ENCODE measurements at places on chromosomes 16 and 17. TPM values are rescaled to one million over a fixed set of nuclear protein-coding genes. Genes with fewer than 3 reads are reported as not detected.
A peak's percentile ranks its signal among the peaks of the same experiment; 100 is the strongest.

Gene SGCA
- total RNA-seq: not detected

Gene XYLT1
- 1.3 TPM for total RNA-seq

Gene KRTAP2-3
- not detected for total RNA-seq

Gene FSCN2
- 0.42 TPM for total RNA-seq

Gene STRADA
- 26.5 TPM for total RNA-seq

Gene EPOP
- 0.65 TPM for total RNA-seq

Gene CNP
- total RNA-seq: 63.1 TPM

Gene DLX4
- not detected for total RNA-seq

Gene TRPV3
- not detected for total RNA-seq

Gene ST6GALNAC1
- not detected for total RNA-seq

Gene NSRP1
- 10.6 TPM for total RNA-seq

Gene HSD3B7
- total RNA-seq: 21.0 TPM

Gene PLA2G10
- total RNA-seq: not detected

Gene HCRT
- not detected for total RNA-seq

Gene MCRIP2
- 11.2 TPM for total RNA-seq

Gene CCL11
- not detected for total RNA-seq

Gene GUCY2D
- not detected for total RNA-seq

Gene IRX5
- 0.51 TPM for total RNA-seq

Gene DNAAF8
- 0.70 TPM for total RNA-seq

- no peak for DNase-seq
Observed at GRCh38 chr17:47850373-47850691, 631 bp downstream of the SP6 start.

GRCh38 chr17:29571883-29572681 lies 3.6 kb downstream of the TP53I13 start:
- DNase-seq: no peak

GRCh38 chr17:36066365-36066985 lies 2.4 kb downstream of the CCL18 start:
- no peak for DNase-seq

DNA sequence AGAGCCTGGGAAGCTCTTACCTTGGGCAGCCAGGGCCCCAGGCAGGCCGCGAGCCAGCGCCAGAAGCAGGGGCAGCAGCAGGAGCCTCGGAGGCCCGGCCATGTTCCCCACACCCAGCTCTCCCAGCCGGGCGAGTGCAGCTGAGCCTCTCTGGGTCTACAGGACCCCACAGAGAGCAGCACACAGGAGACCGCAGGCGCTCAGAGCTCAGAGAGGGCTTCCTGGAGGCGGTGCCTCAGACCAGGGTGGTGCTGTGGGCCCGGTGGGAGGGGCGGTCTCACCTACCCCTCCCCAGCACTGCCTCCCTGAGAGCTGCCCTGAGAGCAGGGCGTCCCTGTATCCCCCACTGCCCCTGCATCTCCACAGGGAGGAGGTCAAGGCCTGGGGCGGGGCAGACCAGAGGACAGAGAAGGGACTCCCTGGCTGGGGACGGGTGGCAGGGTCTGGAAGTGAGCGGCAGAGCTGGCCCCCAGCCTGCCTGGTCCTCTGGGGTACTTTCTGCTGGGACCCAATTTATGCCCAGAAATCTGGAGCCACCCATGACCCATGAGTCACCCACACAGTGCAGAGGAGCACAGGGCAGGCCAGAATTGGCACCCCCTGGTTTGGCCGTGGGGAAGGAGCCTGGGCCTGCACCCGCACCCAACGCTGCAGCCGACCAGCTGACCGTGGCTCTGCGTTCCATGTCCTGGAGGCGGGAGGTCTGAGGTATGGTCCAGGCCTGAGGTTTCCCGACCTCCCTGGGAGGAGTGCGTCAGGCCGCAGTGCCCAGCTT lies at the start of gene CD7:
Gene CD7 (minus strand): TSS at position 215 of the 775 bp plus-strand sequence. CDS start 113 bp downstream, at position 102.
- no peak for DNase-seq

- DNase-seq: no peak
Observed at GRCh38 chr16:83711069-83711468, 96.7 kb upstream of the HSBP1 start.

DNA sequence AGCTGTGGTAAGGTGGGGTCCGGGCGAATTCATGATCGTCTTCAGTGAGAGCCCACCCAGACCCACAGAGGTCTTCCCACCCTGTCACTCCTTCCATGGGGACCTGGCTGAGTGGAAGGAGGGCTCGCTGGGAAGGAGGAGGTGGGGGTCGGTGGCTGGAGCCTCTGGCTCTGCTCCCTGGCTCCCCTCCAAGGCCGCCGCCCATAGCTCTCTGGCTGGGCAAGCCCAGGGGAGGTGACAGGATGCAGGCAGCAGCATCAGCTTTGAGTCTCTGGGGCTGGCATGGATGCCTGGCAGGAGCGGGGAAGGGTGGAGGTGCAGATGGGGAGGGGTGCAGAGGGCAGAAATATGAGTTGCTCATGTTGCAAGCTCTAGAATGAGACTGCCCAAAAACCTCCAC lies 147.0 kb downstream of the ENGASE start:
- no peak for DNase-seq

GRCh38 chr17:30219833-30220232 lies 15.7 kb downstream of the SLC6A4 start:
- DNase-seq: no peak

DNA sequence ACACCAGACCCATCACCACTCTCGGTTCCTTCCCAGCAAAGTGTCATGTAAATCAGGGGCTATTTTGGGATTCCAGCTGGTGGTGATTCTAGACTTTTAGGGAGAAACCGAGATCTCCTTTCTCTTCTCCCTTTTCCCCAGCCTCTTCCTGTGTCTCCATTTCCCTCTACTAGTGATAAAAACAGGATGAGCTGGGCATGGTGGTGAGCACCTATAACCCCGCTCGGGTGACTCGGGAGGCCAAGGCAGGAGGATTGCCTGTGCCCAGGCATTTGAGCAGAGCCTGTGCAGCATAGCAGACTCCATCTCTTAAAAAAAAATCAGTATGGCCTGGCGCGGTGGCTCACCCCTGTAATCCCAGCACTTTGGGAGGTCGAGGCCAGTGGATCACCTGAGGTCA lies 6.1 kb downstream of the TBX21 start:
- DNase-seq: no peak

- no peak for DNase-seq
Observed at GRCh38 chr17:12979826-12980500, 37.9 kb downstream of the ELAC2 start.

- no peak for DNase-seq
Observed at GRCh38 chr16:58212824-58213655, 15.1 kb upstream of the CSNK2A2 start.

DNA sequence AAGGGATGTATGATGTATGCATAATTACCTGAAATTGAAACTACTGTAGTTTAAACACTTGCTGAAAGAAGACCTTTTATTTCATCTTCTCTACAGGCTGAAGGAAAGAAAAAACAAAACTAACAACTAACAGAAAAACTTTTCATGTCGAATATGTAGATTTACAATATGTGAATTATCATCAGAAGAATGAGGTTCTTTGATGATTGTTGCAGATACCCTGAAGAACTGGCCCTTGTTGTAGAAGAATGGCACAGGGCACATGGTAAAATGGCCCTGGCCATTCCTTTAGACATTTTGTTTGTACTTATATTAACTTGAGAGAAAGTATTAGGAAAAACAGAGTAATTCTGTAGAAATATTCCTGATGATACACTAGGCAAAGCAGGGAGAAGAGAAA lies 443.8 kb downstream of the MAF start:
- DNase-seq: no peak

DNA sequence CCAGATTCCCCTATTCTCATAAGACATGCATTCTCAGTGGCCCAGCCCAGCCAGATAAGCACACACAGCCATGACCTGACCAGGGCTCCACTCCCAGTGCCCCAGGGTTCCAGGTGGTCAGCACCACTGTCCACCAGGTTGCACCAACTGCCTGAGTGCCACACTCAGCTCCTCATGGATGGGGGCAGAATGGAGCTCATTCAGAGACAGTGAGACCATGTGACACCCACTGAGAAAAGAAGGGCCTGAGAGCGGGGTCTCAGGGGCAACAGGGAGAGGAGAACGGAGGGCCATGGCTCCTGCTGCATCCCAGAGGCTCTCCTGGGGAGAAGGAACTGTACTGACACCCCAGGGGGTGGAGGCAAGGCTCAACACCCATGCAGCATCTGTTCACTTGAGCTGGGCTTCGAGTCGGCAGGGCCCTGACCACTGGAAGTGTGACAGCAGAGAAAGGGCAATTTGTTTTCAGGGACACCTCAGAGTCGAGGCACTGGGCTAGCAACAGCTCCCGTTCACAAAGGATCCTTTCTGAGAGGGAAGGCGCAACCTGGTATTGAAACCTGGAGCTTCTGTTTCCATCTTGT lies 18.7 kb upstream of the SLC38A8 start:
- no peak for DNase-seq

DNA sequence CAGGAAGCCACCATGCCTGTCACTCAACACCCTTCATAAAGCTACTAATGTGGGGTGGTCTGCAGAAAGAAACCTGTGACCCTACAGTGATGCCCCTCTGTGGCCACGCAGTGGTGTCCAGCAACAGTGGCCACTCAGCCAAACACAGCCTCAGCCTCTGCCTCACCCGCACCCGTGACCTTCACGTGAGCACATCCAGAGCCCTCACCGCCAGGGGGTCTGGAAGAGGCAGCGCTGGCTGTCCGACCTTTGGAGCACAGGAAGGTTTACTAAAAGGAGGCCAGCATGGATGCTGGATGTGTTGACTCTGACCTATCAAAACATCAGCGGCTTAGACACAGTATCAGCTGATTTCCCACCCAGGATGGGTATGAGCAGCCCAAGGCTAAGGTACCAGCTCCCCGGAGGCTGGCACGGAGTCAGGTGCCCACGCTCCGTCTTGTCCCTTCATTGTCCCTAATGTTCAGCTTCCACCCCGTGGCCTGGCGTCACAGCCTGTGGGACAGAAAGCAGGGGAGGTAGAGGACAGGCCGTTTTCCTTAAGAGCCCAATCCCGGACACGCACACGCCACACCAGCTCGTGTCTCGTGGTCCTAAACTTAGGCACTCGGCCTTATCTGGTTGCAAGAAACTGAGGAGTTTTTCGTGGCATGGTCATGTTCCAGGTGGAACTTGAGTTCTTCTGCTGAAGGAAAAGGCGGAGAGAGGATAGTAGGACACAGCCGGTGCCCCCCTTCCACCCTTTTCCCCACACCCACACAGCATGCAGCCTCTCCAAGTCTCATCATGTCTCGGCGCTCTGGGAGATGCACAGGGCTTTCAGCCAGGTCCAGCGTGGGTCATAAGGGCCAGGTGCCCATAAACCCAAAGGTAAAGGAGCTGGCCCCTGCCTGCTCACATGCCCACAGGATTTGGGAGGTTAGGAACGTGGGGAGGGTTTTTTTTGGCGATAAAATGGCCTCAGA lies 49.7 kb upstream of the ENDOV start:
- DNase-seq: no peak

GRCh38 chr17:9101356-9101755 lies 80.0 kb downstream of the NTN1 start:
- no peak for DNase-seq

GRCh38 chr16:80936410-80936809 lies 70.3 kb downstream of the CMC2 start:
- DNase-seq: peak; percentile 95

DNA sequence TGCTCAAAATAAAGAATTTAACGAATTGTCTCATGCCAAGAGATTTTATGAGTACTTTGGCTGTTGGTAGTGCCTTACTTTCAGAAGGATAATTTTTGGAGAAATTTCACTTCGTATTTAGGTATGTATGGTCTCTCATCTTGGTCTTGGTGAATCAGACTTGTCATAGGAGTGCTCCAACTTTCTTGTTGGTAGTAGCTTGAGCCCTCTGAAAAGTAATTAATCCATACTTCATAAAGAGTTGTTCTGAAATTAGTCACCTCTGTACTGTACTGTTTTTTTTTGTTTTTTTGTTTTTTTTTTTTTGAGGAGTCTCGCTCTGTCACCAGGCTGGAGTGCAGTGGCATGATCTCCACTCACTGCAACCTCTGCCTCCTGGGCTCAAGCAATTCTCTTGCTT lies 11.6 kb downstream of the ZNRF1 start:
- DNase-seq: no peak
